ENCODE measurements at places on chromosomes 4 and X.

- DNase-seq = no peak
Observed at GRCh38 chrX:20527558-20528011, 260.9 kb upstream of the RPS6KA3 start.

DNA sequence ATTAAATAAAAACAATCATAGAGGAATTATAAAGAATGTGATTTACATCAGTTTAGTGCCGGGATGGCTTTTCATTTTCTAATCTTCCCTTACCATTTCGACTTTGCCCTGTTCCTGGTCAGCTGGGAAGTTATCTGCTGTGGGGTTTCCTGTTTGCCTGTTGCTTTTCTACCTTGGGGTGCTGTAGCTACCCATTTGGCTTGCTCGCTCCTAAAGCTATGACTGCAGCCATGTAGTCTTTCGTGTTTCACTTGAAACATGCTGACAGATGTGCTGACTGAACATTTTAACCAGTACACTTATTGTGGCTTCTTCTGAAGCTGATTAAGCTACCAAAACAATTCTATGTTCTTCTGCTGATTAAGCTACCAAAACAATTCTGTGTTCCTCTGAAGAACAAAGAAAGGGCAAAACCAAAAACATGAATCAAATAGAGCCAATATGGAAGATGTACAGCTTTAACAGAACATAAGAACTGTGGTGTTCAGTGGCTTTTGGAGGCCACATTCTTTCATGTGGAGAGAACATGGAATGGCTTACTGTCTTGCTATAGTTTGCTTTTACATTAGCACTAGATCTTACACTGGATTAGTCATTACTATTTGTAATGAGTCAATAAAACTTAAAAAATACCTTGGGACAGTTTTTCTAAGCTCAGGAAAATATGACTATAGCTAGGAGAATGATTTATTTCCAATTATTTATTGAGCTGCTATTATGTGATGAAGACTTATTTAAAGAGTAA is 440.4 kb downstream of the SPRY1 start:
- no peak for DNase-seq

DNA sequence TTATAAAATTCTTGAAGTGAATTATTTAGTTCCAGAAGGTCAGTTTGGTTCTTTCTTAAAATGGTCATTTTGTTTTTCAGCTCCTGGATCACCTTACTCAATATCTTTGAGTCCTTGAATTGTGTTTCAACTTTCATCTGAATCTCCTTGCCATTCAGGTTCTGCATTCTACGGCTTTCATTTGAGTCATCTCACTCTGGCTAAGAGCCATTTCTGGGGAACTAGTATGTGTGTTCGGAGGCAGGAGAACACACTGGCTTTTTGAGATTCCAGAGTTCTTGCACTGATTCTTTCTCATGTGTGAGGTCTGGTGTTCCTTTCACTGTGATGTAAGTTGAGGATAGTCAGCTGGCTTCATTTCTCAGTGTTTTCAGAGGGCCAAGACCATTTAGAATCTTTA is 708.4 kb upstream of the FRG1 start:
- no peak for DNase-seq

GRCh38 chr4:40301603-40302002 is 33.5 kb upstream of the CHRNA9 start:
- DNase-seq = no peak

DNA sequence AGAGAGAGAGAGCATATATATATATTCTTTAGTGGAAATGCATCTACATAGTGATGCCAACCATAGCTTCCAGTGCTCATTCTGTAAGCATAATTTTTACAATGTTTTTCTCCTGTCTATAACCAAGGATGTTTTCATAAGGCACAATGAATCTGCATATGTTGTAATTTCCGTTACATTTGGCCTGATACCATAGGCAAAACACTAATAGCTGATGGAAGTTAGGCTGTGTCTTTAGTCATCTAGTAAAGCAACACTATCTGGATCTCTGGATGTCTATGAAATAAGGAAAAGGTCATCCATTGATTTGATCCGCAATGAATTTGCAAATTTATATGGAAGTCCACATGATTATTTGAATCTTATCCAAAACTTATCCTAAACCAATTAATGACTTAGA is 8.1 kb downstream of the PCDH7 start:
- DNase-seq = no peak

DNA sequence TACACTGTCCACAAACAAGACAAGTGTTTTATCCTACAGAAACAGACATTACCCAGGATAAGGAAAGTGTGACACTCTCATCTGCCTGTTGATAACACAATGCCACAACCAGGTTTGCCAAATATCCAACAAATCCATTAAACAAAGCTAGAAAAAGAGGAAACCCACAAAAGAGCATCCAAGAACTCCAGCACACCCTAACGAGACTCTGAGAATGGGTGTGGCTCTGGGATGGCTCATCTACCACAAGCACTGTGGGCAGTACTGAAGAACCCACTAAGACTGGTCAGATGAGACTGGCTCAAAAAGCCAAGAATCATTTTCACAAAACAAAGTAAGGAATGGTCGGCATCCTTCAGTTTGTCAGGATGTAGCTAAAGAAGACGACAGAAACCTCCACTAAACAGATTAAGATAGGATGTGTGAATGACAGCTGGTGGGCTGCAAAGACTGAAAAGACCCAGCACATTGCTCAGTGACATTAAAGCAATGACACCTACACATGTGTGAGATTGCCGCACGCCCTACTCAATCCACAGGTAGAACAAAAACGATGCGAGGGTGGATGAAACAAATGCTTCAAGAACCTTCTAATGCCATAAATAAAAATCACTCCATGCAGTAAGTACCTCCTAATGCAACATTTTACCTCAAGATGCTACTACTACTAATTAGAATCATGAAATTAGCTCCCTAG is 14.7 kb downstream of the ATP8A1 start:
- DNase-seq = no peak

GRCh38 chr4:149140841-149141240 is 674.8 kb downstream of the IQCM start:
- DNase-seq = no peak

GRCh38 chr4:144171697-144172096 is 31.2 kb upstream of the GYPA start:
- no peak for DNase-seq

GRCh38 chrX:132740316-132741123 is 217.9 kb downstream of the HS6ST2 start:
- no peak for DNase-seq

- DNase-seq = no peak
Observed at GRCh38 chr4:24820541-24820940, 25.2 kb downstream of the SOD3 start.

- no peak for DNase-seq
Observed at GRCh38 chr4:57098415-57098814, 11.8 kb downstream of the IGFBP7 start.

DNA sequence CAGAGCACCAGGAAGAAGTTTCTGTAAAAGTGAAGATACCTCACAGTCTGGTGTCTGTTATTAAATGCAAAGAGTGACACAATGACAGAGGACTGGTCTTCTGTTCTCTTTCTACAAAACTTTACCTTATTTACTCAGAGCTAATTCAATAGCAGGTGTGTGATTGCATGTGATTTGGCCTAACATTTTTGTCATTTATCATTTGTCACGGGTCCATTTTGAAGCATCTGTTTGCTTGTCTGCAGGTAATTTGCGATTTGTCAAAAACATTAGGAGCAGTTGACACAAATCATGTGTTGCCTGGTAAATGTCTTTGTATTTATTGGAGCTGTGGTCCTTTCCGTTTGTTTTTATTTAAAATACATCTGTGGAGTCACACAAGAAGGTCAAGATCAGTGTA is 1232.4 kb downstream of the STIM2 start:
- DNase-seq = no peak

GRCh38 chrX:103275947-103276567 is 493 bp downstream of the TCEAL5 start:
- no peak for DNase-seq

DNA sequence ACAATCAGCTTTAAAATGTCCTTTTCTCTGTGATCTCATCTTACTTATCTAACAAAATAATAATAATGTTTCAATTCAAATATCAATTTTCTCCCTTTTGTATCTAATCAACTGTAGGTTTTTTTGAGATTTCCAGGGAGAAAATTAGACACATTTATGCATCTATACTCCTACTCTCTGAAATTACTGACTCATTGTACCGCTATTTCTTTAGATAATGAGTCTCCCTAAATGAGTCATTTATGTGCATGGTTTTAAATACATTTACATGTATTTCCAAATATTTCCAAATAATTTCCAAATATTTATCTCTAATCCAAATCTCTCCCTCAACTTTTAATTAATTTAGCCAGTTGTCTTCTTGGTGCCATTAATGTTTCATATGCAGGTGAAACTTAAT is 621.0 kb downstream of the TECRL start:
- no peak for DNase-seq

GRCh38 chrX:23052324-23052723 is 52.6 kb downstream of the DDX53 start:
- DNase-seq = no peak

GRCh38 chrX:141742666-141743065 is 44.1 kb upstream of the SPANXD start:
- DNase-seq = no peak

All from T-helper 2 cell (primary cell).